Smooth muscle cell of the coronary artery (primary cell): ENCODE measurements at places on chromosomes 7 and 10. TPM values are rescaled to one million over a fixed set of nuclear protein-coding genes. Genes with fewer than 3 reads are reported as not detected.

The ADCY1 gene
- 0.08 and 2.3 TPM in 2 replicates for total RNA-seq

The EVX1 gene
- total RNA-seq: not detected in 2 replicates

The ARMS2 gene
- total RNA-seq: not detected in 2 replicates

The CPN1 gene
- total RNA-seq: not detected in 2 replicates

The PNLIP gene
- total RNA-seq: not detected in 2 replicates

The ACTL6B gene
- not detected in 2 replicates for total RNA-seq
